ENCODE measurements at places on chromosomes 1 and 21.

- DNase-seq = no peak
Observed at GRCh38 chr1:101365186-101365585, 128.4 kb downstream of the S1PR1 start.

- DNase-seq = no peak
Observed at GRCh38 chr1:211753649-211754251, 76.8 kb downstream of the LPGAT1 start.

DNA sequence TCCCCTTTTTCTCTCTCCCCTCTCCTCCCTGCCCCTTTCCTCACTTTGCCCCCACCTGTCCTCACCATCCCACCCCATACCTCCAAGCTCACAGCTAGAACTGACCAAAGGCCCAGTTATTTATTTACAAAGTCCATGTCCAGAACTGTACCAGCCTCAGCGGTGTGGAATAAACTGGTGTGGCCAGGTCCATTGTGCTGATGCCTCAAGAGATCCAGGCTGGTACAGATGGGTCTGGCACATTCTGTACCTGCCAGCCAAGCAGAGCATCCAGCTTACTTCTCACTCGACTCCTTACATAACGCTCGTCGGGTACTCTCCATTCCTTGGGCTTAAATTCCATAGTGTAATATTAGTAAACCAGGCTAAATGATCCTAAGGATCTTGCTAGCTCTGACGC is 11.8 kb downstream of the PDZK1IP1 start:
- DNase-seq = no peak

GRCh38 chr1:35718492-35719336 is at the start of gene C1orf216:
TSS of gene C1orf216 (minus strand) at chr1:35718884. CDS start at chr1:35716321, 2,563 bp downstream.
- peak; percentile 87 for DNase-seq

DNA sequence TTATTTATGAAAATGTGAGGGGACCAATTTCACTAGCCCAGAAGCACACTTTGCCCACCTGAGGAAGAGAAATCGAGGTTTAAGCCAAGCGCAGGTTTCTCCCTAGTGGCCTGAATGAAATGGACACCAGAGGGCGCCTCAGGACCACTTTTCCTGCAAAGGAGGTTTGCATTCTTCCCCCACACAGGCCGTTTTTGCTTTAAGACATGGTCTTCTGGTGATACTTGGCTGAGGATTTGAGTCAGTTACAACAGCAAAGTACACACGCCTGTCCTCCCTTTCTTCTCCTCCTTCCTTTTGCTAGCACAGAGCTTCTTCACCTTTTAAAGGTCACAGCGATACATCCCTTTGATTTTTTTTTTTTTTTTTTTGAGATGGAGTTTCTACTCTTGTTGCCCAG is 5.4 kb downstream of the PLA2G2E start:
- DNase-seq = peak; percentile 67

- DNase-seq = no peak
Observed at GRCh38 chr1:119935915-119936314, 39.6 kb upstream of the ADAM30 start.

DNA sequence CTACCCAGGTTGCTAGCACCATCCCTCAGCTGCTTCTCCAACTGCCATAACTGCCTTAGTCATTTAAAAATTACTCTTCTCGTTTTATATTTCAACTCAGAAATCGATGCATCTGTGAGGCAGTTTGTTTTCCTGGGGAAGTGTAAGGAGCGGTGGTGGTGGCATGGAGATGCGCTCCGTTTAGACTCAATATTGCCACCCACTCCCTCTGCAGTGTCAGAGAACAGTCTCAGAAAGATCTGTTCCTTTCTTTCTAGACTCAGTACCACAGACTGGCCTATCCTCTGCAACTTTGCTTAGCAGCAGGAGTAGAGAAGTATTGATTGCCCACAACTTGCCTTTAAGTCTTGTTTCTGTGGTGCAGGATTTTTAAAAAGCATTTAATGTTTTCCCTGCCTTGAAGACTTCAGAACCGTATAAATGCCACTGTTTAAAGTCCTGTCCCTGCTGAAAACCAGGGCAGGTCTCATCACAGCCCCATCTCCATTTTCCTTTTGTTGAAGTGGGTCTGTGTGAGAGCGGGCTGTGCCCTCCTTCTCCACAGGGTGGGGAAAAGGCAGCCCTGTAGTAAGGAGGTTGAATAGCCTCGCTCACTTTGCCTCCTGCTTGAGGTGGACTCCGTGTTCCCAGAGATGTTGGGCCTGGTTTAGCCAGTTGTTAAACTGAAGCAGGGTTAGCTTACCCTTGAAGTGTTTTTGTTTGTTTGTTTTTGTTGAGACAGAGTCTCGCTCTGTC is 105.2 kb downstream of the NFIA start:
- no peak for DNase-seq

- no peak for DNase-seq
Observed at GRCh38 chr1:11602424-11602823, 51.8 kb downstream of the FBXO2 start.

- no peak for DNase-seq
Observed at GRCh38 chr1:28579401-28579800, 12.7 kb upstream of the RAB42 start.

GRCh38 chr1:119935373-119935772 is 39.1 kb upstream of the ADAM30 start:
- DNase-seq = no peak

- no peak for DNase-seq
Observed at GRCh38 chr1:242023805-242024204, 24.9 kb upstream of the MAP1LC3C start.

DNA sequence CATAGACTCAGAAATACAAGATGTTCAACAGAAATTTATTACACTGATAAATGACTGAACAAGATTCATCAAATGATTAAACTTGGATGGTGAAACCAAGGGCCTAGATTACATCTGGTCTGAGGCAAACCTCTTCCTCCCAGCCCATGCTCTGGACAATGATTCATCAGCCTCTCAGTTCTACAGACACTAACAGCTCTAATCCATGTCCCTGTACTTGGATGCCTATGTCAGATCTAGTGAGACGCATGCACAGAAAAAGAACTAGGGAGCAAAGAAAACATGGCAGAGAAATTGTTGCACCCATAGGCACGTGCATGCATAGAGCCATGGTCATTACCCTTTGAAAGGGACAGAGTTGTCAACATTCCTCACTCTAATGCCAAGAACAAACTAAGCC is 250.1 kb downstream of the KCNH1 start:
- no peak for DNase-seq

DNA sequence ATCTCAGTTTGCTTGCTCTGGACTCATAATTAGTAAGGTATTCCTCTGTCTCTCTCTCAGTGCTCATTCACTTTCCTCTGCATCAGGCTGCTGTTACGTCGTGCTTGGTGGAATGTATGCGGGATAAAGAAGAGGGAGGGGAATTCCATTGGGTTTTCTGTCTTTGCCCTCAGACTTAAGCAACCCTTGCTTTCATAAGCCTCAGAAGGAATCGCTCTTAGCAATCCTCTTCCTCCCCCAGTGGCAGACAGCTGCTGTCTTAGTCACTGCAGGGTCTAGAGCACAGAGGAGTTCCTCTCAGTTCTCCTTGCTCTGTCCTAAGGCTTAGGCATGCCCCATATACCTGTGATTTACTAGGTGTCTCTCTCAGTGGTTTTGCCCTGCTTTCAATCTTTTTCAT is 19.1 kb upstream of the NTMT2 start:
- DNase-seq = no peak

- DNase-seq = no peak
Observed at GRCh38 chr1:234942879-234943506, 185.6 kb downstream of the TOMM20 start.

DNA sequence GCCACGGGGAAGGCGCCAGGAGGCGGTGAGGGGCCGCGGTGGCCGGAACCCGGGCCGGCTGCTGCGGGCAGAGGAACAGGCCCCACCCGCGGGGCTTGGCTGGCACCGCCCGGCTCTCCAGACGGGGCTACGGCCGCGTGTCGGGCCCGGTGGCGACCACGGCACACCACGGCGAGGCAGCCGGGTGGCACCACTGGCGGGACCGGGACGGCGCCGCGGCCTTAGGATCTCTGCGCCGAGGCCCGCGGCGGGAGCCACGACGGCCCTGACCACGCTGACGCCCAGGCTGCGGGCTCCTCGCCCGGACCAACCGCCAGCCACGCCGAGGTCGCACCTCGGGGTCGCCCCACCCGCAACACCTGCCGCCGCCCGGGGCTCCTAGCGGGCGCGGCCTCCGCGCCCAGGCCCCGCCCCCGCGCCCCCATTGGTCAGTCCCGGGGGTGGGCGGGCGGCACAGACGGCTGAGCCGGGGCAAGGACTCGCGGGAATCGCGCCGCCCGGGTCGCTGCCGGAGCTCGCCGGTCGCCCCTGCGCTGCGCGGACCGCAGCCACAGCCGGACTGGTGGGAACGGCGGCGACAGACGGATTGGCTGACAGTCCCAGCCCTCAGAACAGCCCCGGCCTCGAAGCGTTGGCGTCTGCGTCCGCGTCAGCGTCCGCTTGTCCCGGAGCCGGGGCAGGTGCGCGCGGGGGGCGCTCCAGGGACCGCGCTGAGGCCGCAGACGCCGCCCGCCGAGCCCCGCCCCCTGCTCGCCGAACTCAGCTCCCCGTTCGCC is at the start of gene BMP8A:
TSS of gene BMP8A (plus strand) at position 491 of the 776 bp plus-strand sequence. CDS start 356 bp downstream, outside the sequence.
- DNase-seq = peak; percentile 86

DNA sequence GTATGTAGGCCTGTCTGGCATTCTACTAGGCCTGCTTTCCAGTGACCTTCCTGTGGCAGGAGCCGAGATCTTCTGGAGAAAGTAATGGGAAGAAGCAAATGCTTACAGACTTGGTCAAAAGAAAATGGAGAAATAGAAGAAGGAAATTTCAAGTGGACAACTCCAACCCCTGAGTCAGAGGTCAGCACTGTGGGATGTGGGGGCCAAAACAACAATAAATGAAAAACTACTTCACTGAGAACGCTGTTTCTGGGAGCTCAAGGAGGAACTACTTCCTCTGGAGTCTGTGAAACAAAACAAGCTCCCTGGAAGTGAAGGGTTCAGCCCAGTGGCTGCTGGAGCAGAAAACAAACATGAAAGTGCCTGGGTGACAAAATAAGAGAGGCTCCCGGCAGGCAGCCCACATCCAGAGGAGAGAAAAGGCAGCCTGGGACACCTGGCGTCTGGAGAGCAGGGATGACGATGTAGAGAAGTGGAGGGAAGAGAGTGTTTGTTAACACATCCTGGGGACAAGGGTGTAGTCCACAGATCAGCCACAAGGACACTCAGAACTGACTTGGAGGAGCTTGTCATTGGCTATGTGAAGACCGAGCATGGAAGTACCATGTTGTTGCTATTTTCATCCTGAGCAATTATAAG is 355.2 kb downstream of the SMYD3 start:
- no peak for DNase-seq

All from CD8-positive, alpha-beta T cell (primary cell).